ENCODE measurements at places on chromosomes 6 and 20. TPM values are rescaled to one million over a fixed set of nuclear protein-coding genes. Genes with fewer than 3 reads are reported as not detected.

DNA sequence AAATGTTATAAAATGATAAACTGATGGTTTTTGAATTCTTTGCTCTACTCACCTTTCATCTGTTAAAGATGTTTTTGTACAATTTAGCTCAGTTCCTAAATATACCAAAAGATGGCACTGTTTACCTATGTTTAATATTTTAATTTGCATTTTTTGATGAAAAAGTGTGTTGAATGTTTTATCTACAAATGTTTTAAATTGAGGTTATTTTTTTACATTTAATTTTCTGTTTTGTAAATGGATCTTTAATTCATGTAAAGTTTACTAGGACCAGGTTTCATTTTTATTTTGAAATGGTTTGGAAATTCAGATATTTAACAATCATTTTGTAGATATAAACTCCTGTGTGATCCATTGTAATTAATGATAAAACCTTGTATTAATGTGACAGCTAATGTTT lies 30.0 kb downstream of the CDKAL1 start:
- DNase-seq = no peak

DNA sequence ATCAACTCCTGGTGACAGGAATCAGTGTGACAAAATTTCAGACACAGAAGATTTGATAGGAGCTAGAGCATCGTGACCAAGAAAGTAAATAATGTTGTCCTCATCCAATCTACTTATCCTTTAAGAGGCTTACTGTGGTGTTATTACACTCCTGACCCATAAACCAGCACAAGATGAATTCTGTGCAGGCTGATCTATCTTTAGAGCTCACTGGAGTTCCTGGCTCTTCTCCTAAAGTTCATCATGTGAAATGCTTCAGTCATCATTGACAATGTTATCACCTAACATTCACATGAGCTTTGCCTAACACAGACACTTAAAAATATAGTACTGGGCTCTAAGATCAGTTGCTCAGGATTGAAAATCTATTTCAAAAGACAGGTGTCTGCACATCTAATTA lies 271.0 kb upstream of the HSF2 start:
- no peak for DNase-seq

Gene EPPIN
- not detected for total RNA-seq

GRCh38 chr20:32125506-32125905 lies 16.0 kb downstream of the TM9SF4 start:
- DNase-seq = no peak

DNA sequence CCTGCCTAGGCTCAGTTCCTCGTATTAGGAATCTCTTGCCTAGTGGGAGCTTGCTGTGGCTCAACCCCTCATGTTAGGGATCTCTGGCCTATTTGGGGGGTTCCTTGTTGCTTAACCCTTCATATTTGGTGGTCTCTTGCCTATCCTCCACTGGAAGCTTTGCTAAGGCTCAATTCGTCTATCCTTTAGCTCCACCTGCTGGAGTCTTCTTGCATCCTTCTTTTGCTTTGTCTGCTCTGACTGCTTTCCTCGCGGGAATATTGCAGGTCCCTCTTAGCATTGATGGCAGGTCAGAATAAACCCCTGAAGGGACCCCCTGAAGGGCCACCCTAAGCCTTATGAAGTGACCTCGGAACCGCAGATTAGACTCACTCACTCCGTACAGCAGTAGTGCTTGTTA lies 203.0 kb upstream of the TBX18 start:
- peak; percentile 9 for DNase-seq

Gene APOBEC2
- total RNA-seq = not detected

DNA sequence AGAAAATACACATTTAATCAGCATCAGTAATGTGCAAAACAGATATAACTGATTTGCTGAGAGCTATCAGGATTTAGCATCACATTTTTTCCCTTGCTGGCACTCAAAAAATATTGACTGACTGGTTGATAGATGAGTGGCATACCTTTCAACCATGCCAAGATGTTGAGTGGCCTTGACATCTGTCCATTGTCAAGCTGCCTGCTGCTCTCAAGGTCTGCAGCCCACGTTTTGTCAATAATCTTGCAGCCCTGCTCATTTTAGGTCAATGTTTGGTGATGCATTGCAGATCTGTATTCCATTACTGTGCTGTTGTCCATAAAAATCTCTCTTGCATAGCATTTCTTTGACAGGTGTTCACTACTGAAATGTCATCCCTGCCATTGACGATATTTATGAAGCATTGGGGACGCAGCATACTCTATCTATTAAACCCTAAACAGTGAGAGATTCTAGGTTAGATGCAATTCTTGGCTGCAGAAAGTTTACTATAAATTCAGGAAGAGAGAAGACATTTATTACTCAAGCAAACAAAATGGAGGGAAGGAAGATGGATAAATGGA lies 111.6 kb downstream of the BFSP1 start:
- DNase-seq = no peak

Gene UTRN
- total RNA-seq = 109 TPM

DNA sequence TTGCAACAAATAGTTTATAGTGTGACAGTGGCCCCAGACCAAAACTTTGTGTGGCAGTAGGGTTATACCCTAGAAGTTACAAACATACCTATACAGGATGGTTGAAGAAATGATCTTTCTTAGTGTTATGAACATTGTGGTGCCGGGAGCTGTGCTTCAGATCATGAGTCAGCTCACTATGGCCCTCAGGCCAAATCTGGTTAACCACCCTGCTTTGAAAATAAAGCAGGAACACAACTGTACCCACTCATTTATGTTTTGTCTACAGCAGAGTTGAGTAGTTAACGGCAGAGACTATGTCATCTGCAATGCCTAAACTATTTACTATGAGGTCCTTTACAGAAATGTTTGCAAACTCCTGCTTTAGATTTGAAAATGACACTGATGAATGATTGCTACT lies 24.3 kb downstream of the AKAP7 start:
- DNase-seq = no peak

- DNase-seq = no peak
Observed at GRCh38 chr20:54212226-54212625, 4.3 kb downstream of the PFDN4 start.

Gene C20orf202
- total RNA-seq = 0.22 TPM

Gene MYBL2
- 113 TPM for total RNA-seq

DNA sequence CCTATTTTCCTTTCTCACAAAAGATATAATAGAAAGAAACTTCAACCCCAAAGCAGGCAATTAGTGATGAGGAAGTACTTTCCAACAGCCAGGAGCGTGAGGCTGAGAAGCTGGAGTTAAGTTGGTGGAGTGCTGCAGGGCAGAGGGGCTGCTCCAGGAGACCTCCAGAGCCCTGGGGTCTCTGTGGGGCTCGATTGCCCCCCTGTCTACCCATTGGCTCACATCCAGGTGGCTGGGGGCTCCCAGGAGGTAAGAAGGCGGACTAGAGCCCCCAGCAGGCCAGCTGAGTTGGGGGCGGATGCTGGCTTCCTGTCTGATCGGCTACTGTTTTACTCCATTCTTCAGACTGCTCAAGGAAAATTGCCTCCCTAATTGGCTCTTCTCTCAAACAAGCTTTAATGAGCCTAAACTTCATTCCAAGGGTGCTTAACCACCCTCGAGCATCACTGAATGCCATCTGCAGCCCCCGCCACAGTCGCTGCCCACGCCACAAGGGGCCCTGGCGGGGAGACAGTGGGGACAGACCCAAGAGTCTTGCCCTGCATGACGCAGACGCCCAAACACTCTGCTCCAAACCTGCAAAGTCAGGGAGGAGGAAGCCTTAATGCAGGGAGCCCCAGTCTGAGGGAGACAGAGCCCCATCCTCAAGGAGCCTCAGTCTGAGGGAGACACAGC lies 78.6 kb downstream of the MDGA1 start:
- DNase-seq = no peak

GRCh38 chr6:33147807-33148666 lies 44.2 kb downstream of the COL11A2 start:
- DNase-seq = peak; percentile 48

- DNase-seq = no peak
Observed at GRCh38 chr20:58987790-58988564, 6.9 kb downstream of the NELFCD start.

- DNase-seq = peak; percentile 93
Observed at GRCh38 chr6:24581084-24581669, 64.8 kb downstream of the KIAA0319 start.

DNA sequence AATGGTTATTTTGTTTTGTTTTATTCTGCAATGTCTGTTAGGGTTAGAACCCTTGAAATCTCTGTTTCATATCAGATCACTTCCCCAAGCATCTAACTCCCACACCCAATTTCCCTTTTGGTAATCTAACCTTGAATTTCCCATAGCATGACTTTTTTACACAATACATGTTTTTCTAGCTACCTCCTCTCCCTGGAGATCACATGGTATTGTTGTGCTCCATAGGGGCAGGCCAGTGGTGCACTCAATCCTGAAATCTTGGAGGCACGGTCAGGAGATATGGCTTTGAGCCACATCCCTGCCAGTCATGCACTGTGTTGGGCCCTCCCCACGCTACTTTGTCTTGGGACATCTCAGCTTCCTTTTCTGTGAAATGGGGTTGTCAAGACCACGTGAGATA lies 36.7 kb upstream of the NNAT start:
- DNase-seq = no peak

DNA sequence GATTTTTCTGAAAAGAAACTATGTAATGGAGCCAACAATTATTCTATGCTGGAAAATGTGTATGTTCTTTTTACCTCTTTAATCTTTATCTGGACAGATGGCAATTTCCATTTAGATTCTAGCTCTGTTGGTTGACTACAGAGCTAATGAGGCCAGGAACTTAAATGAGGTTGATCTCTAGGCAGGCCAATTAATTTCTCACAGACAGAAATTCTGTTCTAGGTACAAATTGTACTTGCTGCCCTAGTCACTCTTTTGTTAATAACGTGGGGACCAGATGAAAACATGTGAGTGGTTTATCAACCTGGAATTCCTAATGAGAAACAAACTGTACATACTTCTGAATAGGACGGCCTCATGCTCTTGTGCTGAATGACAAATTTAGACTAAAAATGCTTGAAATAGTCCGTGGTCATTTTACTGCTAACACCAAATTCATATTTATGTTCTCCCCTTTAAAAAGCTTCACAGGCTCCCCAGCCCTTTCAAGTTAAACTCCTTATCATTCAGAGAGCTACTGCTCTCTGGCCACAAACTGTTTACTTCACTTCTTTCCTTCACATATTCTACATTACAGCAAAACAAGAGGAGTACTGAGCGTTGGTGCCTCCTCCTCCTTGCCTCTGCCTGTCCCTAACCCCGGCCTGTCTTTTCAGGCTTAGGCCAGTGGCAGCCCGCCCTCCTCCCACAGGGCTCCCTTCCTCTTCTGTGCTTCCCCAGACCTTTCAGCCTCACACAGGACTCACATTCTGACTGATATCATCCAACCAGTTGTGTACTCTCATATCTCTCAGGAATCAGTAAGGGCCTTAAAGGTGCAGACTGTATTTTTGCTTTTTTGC lies 41.4 kb downstream of the DTNBP1 start:
- DNase-seq = no peak

DNA sequence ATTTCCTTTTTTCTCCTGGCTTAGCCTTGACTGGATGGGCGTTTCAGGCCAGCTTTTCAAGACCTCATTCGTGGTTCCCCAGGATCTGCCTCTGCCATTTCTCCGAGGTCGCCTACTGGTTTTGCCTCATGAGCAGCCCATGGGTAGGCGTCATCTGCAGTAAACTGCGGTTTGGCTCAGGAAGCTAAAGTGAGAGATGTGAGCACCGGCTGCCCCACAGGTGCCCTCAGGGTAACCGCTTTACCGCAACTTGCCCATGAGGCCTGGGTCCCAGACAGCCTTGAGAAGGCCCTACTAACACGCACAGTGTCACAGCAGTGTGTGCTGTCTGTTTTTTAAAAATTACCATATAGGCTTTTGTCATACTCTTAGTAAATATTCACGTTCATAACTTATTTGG lies 53.4 kb upstream of the TBXT start:
- DNase-seq = no peak

Gene CLDN20
- not detected for total RNA-seq

Gene EMILIN3
- not detected for total RNA-seq

GRCh38 chr6:42335896-42336295 lies 115.8 kb downstream of the TRERF1 start:
- no peak for DNase-seq

GRCh38 chr6:38413102-38413800 lies 226.5 kb downstream of the BTBD9 start:
- DNase-seq = no peak

DNA sequence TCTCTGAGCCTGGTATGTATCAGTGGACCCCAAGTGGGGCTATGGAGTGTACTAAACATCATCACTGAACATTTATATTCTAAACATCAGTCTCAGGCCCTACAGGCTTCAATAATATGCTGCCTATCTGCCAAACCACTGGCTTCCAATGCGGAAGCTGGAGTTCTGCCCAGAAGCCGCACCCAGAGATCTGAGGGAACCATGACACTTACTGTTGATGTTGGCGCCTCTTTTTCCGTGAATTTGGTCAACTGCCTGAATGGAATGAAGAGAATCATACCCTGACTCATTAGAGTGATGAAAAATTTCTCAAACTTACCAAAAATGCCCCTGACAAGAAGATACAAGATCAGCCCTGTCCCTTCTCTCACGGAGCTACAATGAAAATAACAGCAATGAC lies 66.2 kb downstream of the SLC22A23 start:
- peak; percentile 19 for DNase-seq

Gene NKX2-4
- not detected for total RNA-seq

Gene TMEM14A
- total RNA-seq = 28.0 TPM

GRCh38 chr20:49484180-49485140 lies 2.0 kb upstream of the KCNB1 start:
- DNase-seq = peak; percentile 94

Gene SLC35D3
- not detected for total RNA-seq

DNA sequence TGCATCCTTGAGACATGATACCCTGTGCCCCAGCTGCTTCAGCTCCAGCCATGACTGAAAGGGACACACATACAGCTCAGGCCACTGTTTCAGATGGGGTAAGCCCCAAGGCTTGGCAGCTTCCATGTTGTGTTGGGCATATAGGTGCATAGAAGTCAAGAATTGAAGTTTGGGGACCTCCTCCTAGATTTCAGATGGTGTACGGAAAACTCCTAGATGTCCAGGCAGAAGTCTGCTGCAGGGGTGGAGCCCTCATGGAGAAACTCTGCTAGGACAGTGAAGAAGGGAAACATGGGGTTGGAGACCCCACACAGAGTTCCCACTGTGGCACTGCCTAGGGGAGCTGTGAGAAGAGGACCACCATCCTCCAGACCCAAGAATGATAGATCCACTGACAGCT lies 1379.0 kb upstream of the MAP3K7 start:
- no peak for DNase-seq

Gene NINL
- total RNA-seq = 9.1 TPM

DNA sequence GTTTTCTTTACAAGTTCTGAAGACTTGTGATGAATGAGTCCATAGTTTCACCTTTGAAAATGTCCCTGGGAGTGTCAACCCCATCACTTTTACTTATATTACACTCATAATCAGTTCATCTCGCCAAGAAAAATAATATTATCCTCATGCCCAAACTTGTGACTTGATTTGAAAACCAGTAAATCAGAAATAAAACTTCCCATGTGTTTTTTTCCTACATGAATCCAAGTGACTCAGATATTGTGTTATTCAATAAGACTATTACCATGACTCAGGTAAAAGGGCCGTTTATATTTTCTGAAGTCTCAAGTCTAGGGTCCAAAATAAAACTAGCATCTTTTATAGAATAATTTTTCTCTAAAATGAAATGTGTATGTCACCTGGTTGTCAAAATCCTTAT lies 15.8 kb upstream of the CYP24A1 start:
- no peak for DNase-seq
